Colonic mucosa (tissue), 4 donors: ENCODE measurements at places on chromosomes 7 and 10. TPM values are rescaled to one million over a fixed set of nuclear protein-coding genes. Genes with fewer than 3 reads are reported as not detected.

DNA sequence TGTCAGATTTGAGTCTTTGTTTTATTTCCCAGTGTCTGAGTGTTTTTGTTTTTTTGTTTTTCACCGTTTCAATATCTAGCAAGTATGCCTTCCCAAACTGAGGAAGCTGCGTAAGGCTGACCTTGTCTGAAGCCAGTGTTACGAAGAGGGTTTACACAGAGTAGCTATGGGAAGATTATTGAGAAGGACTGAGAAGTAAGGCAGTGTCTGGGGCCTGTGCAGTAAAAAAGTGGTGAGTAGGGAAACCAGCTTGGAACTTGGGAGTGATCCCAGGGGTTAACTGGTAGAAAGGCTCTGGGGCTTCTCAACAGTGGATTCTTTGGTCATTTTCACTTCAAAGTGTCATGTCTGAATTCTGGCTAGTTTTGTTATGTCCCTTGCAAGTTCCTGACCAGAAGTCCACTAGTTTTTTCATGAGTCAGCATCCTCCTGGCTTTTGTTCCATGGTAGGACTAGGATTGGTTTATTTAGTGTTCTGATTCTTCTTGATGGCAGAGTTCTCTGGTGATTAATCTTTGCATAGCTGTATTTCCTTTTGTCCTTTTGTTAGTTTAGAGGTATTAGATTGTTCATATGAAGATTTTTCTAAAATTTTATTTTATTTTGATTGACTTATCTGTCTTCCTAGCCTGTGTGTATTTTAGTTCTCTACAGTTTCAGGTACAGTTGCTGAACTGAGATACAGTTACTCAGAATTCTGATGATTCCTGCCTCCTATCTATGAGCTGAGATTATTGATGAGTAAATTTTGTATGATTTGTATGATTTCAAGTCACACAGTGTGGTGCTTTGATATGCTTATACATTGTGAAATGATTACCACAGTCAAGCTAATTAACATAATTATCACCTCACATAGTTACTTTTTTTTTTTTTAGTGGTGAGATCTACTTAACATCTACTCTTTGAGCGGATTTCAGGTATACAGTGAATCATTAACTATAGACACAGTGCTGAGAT, 19.0 kb downstream of the GARS1 start:
- no peaks in the 10 kb centered on the region for H3K4me1 ChIP-seq
- H3K27me3 ChIP-seq, result no peaks in the 10 kb centered on the region
- H3K4me3 ChIP-seq, result no peak overlapping the region

- H3K36me3 ChIP-seq, result no peaks in the 10 kb centered on the region
- DNase-seq, result no peak
- no peak overlapping the region for H3K27ac ChIP-seq
- H3K4me1 ChIP-seq, result no peaks in the 10 kb centered on the region
Measured at GRCh38 chr7:117210908-117211307, 112.0 kb downstream of the WNT2 start.

The IL15RA gene
- total RNA-seq, result 16.0 TPM

DNA sequence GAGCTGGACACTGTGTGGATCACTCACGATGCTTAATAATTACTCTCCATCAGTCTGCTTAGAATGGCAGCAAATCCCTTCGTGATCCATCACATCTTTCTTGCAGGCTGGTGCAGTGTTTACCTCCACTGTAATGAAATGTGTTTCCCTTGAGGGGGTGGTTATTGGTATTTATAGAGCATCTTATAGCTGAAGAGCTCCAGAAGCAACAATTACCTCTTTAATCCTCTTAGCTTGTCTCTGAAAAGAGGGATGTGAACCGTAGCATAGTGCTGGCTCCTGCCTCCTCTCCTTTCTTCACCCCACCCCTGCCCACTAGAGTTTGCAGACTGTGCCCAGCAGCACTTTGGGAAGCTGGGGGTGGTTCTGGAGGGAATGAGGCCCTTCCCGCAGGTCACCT, 132.6 kb downstream of the CAMK1D start:
- DNase-seq, result no peak
- H3K4me3 ChIP-seq, result no peak overlapping the region
- no peak overlapping the region for H3K27ac ChIP-seq

DNA sequence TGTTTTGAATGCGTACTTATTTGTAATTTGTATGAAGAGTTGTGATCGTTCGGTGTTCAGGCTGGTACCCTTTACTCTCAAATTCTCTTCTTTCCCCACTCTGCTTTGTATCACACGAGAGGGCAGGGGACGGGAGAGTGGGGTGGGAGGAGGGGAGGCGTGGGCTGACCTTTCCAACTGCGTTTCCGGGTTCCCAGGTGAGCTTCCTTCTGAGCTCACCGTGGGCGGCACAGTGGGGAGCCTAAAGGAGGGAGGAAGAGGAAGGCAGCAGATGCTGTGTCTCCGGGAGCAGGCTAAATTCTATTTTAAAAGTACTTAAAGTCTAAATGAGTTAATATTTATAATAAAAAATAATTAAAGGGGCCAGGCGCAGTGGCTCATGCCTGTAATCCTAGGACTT, 7.4 kb upstream of the XRCC2 start:
- H3K4me1 ChIP-seq, result no peaks in the 10 kb centered on the region
- no peaks in the 10 kb centered on the region for H3K36me3 ChIP-seq
- H3K27me3 ChIP-seq, result no peaks in the 10 kb centered on the region
- H3K4me3 ChIP-seq, result no peak overlapping the region
